GM12891 (cell line): ENCODE measurements at places on chromosomes 3 and 15.

GRCh38 chr15:46751303-46751702, 966.0 kb upstream of the SEMA6D start:
- no peak for DNase-seq

DNA sequence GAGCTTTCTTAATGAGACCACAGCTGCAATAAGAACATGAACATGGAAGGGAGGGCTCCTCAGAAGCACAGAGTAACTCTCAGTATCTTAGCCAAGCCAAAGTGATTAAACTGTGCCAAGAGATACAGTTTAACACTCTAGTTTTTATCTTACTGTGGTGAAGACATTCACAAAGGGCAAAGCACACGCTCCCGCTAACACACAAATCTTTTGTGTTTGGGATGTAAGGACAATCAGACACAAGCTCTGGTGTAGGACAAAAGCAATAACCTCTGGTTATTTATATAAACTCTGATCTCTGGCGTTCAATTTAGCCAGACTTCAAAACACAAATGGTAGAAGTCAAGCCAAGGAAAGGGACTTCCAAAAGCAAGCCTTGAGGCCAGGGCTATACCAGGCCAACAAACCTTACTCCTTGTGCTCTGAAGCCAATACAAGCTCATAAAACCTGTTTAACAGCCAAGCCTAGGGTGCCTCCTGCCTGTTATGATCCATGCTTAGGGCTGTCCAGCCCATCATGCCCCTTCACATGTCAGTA, 27.8 kb downstream of the DPH3 start:
- no peak for DNase-seq

GRCh38 chr3:63473641-63474166, 178.8 kb upstream of the SNTN start:
- DNase-seq = no peak

- DNase-seq = peak; percentile 88
These were observed 8.5 kb downstream of the SHOX2 start for GRCh38 chr3:158097593-158098308.

DNA sequence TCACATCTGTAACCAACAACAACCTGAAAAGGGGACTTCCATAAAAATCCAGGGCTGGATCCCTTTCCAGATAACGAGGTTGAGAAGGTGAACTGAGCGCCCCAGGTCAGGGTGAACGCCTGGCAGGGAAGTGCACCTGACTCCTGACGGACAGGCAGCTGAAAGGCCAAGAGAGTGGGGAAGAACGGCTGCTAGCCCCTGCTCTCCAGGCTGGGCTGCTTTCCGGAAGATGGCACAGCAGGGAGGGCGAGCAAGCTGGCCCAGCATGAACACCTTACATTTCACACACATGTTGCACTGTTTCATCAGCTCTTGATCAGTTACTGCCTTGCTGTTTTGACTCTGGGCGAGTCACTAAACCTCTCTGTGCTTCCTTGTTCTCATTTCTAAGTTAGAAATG, 127.2 kb upstream of the IQSEC1 start:
- DNase-seq = no peak

- DNase-seq = no peak
These were observed 309.3 kb upstream of the TGFBR2 start for GRCh38 chr3:30297112-30297511.

DNA sequence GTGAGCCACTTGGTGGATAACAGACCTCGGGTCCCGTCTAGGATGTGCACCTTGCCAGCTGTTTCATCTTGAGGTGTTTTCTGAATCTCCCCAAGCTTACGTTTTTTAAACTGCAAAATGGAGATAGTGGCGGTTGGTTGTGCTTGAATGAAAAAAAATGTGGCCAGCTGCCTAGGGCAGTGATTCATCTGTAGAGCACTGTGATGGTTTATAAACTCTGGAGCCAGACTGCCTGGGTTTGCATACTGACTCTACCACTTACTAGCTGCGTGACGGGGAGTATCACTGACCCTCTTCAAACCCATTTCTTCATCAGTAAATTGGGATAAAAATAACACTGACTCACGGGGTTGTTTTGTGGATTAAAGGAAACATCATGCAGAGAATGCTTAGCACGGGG, 159.1 kb downstream of the CHL1 start:
- DNase-seq = no peak

GRCh38 chr3:156207802-156208685, 87.7 kb downstream of the KCNAB1 start:
- DNase-seq = no peak
